Stimulated activated CD4-positive, alpha-beta T cell treated with anti-CD3 and anti-CD28 coated beads, Interleukin-15, amount 100 ng/mL, for 1 hour (primary cell): ENCODE measurements at places on chromosomes 4 and X.

DNA sequence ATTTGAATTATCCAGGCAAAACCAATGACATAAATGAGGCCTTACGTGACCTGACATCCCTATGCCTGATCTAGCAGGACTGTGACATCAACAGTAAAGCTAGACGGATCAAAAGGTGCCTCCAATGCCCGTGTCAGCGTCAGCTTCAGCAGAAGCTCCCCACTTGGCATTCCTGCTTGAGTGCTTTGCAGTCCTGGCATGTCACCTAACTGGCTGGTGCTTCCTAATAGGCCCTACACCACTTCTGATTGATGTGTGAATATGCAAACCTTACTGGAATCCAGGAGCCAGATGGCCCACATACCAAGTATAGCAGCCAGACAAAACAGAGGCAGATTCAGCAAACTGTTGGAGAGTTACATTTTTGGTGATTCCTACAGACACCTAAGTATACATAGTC is 224.2 kb downstream of the DMD start:
- no peak for DNase-seq

DNA sequence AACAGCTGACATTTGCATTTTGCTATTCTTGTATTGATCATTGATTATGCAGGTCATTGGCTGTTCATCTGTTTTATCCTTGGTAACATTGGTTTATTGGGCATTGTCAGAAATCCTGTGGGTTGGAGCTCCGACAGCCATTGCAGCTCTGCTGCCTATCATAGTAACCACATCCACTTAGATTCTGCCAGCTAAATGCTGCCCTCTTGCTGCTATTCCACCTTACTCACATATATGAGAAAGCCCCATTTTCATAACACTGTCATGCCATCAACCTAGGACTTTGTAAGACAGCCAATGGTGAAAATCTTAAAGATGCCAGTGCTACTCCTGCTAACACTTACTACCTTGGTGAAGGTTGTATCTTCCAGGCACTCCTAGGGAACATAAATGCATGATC is 187.3 kb upstream of the CXCL13 start:
- DNase-seq, result no peak

- no peak for DNase-seq
These were observed 23.1 kb downstream of the EIF4E start for GRCh38 chr4:98905839-98906238.

- DNase-seq, result no peak
These were observed 32.3 kb upstream of the BBS12 start for GRCh38 chr4:122700178-122700725.

DNA sequence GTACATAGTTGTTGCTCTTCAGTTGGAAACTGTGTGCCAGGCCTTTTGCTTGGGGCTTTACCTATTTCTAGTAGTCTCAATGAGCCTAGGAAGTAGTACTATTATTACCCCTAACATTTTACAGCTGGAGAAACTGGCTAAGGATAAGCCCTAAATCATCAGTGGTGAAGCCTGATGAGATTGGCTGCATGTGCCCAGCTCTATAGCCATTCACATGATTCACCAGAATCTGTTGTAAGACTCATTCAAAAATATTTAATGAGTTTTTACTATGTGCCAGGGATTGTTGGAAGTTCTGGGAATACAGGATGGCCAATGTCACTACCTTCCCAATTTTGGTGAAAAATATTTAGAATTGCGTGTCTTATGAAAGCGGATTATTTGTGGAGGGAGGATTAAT is 2.8 kb downstream of the KIT start:
- no peak for DNase-seq

DNA sequence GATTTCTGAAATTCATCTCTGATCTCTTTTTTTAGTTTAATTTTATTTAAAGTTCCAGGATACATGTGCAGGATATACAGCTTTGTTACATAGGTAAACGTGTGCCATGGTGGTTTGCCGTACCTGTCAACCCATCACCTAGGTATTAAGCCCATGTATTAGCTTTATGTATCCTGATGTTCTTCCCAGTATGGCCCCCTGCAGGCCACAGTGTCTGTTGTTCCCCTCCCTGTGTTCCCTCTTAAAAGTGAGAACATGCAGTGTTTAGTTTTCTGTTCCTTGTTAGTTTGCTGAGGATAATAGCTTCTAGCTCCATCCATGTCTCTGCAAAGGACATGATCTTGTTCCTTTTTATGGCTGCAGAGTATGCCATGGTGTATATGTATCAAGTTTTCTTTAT is 153.2 kb downstream of the RAPGEF2 start:
- no peak for DNase-seq

- DNase-seq, result no peak
These were observed 135.0 kb downstream of the GPC3 start for GRCh38 chrX:133850399-133850798.

GRCh38 chrX:123171781-123172180 is 12.3 kb upstream of the GRIA3 start:
- no peak for DNase-seq

- DNase-seq, result no peak
These were observed 202.8 kb downstream of the SHROOM3 start for GRCh38 chr4:76637712-76638361.

DNA sequence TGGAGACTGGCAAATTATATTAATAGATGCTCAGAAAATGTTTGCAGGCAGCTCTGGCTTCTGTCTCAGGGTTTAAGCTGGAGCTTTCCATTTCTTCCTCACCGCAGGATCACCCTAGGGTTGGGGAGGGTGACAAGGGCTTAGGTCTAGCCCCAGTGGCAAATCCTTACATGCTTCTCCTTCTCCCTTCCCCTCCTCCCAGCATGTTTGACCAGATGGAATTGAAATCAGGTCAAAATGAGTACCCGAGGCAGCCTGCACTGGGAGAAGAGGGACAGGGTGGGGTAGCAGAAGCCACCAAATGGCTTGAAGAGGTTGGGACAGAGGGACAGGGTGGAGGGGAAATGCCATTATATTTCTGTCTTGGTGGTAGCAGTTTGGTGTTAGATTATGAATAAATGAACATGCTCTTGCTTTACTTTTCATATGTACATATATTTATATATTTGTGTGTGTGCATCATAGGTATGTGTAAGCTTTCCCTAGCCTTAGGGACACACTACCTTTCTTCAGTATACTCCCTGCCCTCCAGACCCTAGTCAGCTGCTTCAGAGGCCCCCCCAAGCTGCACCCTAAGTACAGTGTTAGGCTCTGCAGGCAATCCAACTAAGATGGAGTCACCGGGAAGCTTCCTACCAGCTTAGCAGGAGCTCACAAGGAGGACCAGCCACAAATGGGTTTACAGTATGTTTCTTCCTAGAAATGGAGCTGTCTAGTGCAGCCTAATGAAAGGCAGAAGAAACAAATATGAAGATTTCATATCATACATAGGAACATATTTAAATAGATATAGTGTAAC is 1.8 kb downstream of the TMEM35A start:
- no peak for DNase-seq
